NCI-H187 (cell line): ENCODE measurements at places on chromosomes 5 and 9.

DNA sequence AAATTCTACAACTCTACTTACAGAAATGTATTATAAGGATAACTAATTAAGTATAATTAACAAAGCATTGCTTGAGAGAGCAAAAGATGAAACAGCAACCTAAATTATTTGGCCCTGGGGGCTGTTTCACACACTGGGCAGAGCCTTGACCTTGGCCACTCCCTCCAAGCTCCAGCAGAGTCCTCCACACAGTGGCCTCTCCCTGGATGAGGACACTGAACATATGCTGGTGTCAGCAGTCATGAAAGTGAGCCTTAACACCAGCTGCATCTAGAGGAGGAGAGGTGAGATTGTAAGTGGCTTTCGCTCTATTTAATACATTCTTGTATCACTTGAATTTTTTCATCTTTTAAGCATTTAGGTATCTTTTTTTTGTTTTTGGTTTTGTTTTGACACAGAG, 23.3 kb upstream of the ZDHHC12 start:
- no peak for DNase-seq

DNA sequence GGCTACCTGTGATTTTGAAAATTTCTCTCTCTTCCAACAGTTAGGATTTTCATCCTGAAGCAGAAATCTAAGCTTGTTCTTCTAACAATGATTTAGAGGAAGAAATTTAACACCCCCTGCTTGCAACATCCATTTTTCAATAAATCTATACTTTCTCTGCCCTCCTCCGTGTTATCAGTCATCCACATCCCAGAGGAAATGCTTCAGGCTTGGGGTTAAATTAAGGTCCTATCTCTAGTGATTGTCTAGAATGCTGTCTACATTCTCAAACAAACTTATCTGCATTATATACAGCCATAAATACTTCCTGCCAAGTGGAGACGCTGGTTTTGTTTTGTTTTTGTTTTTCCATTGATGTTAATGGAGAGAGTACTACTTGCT, 371.0 kb downstream of the CSNK1G3 start:
- DNase-seq: no peak

GRCh38 chr5:99368726-99369125, 439.9 kb upstream of the CHD1 start:
- DNase-seq: no peak

GRCh38 chr9:17349831-17350230, 215.0 kb downstream of the CNTLN start:
- no peak for DNase-seq

GRCh38 chr5:73596705-73597328, 29.2 kb upstream of the ARHGEF28 start:
- no peak for DNase-seq

- no peak for DNase-seq
Measured at GRCh38 chr9:92616655-92617111, 53.2 kb downstream of the IPPK start.

GRCh38 chr9:104842698-104843097, 78.8 kb downstream of the NIPSNAP3B start:
- DNase-seq: no peak

GRCh38 chr9:23015557-23015956, 568.9 kb downstream of the DMRTA1 start:
- DNase-seq: no peak

GRCh38 chr5:105836268-105836667, 1834.5 kb downstream of the EFNA5 start:
- DNase-seq: no peak

- DNase-seq: no peak
Measured at GRCh38 chr5:157681048-157681447, 9.7 kb downstream of the C5orf52 start.

DNA sequence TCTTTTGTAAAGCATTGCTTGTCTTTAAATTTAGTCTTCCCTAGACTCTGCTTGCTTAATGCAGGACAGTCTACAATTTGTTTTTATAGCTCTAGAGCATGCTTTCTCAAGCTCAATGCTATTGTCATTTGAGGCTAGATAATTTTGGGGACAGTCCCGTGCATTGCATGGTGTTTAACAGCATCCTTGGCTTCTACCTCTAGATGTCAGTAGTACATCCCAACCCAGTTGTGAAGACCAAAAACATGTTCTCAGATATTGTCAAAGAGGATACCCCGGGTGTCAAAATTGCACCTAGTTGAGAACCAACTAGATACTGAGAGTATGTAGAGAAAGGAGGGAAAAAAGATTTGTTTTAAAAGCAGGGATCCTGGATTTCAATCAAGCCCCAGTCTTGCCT, 277.5 kb downstream of the CEMIP2 start:
- no peak for DNase-seq

DNA sequence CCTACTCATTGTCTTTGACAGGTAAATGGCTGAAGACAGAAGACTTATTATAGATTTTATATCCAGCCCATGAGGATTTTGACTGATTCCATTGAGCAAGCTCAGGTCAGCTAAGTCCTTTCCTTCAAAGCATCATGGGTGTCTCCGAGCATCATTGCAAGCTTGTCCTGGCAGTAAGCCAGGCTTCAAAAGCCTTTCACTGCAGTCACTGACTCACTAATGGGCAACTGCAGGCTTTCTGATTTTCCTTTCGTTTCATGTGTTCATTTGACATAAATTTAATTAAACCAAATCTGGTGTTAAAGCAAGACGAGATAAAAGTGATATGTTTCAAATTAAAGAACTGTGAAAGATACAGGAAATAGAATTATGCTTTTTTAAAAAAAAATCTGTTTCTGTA, 426.2 kb downstream of the ANXA1 start:
- DNase-seq: no peak

DNA sequence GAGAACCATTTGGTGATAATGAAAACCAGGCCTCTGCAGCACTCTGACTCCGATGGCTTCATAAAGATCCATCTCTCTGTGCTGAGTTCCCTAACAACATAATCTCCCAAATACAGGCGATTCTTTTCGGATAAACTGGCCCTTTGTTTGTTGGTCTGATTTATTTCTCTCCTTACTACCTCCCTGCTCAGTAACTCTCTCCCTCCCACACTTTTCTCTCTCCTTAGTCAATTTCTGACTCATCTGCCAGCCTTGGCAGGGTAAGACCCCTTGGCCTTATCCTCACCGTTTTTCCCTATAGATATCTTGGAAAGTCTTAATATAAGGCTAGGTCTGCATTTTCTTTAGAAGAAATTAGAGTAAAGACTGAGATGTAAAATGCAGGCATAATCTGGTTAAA, 128.7 kb downstream of the BRINP1 start:
- no peak for DNase-seq

DNA sequence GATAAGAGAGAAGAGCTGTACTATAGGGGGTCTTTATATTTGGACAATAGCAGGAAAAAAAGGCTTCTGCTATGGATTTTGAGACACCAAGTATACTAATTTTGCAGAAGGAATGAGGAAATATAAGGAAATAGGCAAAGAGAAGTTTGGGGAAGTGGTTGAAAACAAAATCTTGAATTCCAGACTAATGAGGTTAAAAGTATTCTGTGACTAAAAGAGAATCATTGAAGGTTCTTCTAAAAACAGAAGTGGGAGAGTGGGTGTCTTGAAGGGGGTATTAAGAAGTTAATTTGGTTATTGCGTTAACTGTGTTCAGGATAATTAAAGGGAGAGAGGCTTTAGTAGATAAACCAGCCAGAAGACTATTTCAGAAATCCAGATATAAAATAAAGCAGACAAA, 148.7 kb downstream of the RFK start:
- no peak for DNase-seq
